ENCODE measurements at places on chromosomes 1 and 21. TPM values are rescaled to one million over a fixed set of nuclear protein-coding genes. Genes with fewer than 3 reads are reported as not detected.

- no peak for DNase-seq
Measured at GRCh38 chr1:83641796-83642443, 357.0 kb downstream of the TTLL7 start.

DNA sequence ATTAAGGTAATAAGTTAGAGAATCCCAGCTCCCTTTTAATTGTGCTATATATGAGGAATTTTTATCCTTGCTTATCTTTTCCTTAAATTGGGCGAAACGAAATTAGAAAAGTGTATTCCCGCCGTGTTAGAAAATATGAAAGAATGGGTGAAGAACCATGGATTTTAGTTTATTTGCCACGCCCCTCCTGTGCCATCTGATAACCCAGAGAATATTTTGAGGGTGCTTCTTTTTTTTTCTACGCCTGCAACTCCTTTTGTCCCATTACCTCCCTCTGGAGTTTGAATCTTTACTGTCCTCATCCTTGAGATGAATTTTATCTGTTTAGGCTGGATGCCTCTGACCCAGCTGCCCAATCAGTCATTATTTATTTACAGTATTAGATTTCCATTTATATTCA, 1.6 kb downstream of the TLCD4 start:
- DNase-seq = no peak

The SYCP1 gene
- not detected for total RNA-seq

DNA sequence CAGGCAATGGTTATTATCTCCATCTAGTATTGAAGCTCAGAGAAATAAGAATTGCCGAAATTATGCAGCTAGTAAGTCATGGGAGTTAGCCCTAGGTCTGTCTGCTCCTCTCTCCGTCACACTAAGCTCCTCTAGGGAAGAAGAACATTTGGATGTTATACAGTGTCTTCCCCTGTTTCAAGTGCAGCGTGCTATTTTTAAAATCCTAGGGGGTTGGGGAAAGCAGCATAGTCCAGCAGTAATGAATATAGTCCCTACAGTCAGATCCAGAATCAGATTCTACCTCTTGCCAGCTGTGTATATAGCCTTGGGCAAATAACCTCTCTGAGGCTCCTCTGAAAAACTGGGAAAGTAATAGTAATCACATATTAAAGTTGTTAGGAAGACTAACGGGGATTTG, 44.5 kb upstream of the OSBPL9 start:
- no peak for DNase-seq

DNA sequence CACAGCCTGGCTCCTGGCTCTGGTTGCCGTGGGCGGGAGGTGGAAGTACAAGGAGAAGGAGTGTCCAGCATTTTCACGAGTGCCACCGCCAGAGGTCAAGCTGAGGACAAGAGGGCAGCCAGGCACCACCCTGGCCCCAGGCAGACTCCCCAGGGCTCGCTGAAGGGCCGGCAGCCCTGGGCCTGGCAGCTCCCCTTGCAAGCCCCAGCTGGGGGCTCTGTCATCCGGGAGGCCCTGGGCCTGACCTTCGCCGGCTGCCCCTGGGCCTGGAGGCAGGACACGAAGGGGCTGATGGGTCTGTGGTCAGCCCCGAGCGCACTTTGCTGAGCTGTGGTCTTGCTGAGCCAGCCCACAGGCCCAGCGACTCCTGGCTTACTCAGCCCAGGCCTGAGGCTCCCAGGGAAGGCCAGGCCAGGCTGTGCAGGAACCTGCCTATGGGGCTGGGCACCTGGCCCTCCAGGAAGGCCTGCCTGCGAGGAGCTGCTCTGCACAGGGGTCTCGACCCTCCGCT, 74.8 kb downstream of the MORN1 start:
- DNase-seq = no peak

DNA sequence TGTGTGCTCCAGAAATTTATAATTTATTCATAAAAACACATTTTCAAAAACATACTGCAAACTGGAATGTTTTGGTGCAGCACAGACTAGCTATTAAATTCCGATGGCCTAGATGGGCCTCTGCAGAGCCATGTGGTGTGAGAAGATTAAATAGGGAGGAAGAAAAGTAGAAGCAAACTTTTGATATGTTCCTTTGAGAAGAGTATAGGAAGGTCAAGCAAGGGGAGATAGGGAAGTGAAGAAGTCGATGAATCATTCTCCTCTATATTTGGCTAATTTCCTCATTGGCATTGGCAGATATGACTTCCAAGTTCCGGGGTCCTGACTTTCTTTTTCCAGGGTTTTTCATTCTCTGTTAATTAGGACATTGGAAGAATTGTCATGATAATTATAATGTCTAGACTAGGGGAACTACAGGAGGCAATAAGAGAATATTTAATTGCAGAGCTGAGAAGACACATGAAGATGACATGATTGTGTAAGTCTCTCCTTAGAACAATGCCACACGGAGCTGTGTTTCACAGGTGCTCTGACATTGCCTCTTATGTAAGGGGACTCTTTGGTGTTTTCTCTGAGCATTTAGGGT, 19.3 kb upstream of the ZNF326 start:
- DNase-seq = no peak

DNA sequence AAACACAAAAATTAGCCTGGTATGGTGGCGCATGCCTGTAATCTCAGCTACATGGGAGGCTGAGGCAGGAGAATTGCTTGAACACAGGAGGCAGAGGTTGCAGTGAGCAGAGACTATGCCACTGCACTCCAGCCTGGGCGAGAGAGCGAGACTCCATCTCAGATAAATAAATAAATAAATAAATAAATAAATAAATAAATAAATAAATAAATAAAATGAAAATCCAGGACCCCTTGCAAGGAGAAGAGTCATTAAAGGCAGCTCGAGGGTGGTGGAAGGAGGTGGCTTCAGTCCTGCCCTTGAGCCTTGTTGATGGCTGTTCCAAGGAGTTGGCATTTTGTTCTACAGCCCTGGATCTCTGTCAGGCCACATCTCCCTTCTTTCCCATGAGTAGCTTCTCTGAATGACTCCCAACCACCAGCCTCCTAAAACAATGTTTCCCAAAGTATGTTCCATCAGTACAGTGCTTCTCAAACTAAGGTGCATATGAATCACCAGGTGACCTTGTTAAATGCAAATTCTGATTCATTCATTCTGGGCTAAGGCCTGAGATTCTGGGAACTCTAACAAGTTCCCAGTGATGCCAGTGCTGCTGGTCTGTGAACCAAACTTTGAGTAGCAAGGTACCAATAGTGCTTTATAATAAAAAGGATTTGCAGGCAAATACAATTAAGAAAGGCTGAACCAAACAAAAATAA, 99.0 kb downstream of the KCNN3 start:
- DNase-seq = no peak

The KCNE2 gene
- not detected for total RNA-seq

- no peak for DNase-seq
Measured at GRCh38 chr1:150798525-150798924, 9.5 kb downstream of the CTSK start.

DNA sequence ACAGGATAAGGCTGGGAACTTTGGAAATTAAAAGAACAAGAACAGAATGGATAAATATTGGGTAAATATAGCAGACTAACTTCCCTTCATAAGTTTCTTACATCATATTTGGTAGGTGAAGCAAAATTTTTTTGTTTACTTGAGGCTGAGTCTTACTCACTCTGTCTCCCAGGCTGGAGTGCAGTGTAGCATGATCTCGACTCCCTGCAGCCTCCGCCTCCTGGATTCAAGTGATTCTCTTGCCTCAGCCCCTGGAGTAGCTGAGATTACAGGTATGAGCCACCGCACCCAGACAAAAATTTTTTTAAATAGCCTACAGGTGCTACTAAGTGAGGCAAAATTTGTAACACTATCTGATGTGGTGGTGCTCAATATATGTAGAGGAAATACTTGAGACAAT, 50.7 kb downstream of the TM2D1 start:
- no peak for DNase-seq

GRCh38 chr1:214155987-214156625, 124.9 kb upstream of the SMYD2 start:
- no peak for DNase-seq

DNA sequence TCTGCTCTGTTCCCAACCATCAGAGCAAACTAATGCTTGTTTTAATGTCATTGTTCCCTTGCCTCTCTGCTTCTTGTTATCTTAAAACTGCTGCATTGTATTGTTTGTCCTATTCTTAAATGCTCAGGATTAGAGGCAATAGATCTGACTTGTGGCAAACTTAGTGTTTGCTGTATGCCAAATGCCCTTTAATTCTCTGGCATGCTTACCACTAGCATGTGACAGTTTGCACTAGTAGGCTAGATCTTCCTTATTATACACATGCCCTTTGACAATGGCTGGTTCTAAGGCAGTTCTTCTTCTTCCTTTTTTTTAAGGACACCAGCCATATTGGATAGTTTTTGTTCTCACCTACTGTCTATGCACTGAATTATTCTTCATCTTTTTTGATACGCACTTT, 30.1 kb downstream of the PALMD start:
- no peak for DNase-seq

DNA sequence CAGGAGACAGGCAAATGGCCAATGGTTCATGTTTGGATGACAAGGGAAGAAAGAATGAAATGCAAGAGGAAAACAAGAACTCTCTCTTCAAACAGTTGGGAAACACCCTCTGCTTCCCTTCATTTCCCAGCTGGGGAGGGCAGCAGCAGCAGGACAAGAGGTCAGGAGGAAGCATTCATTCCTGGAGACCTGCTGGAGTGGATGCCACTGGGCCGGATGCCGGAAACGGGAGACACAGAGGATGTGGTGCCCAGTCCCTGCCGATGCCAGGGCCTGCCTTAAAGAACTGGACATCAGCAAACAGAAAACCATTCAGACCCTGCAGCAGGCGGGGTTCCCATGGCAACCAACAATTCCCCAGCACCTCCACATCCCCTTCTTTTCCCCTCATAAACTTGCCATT, 102.3 kb upstream of the ZNF648 start:
- no peak for DNase-seq

- no peak for DNase-seq
Measured at GRCh38 chr1:14679027-14679688, 80.7 kb downstream of the KAZN start.

The BTBD19 gene
- total RNA-seq = 2.7 TPM

DNA sequence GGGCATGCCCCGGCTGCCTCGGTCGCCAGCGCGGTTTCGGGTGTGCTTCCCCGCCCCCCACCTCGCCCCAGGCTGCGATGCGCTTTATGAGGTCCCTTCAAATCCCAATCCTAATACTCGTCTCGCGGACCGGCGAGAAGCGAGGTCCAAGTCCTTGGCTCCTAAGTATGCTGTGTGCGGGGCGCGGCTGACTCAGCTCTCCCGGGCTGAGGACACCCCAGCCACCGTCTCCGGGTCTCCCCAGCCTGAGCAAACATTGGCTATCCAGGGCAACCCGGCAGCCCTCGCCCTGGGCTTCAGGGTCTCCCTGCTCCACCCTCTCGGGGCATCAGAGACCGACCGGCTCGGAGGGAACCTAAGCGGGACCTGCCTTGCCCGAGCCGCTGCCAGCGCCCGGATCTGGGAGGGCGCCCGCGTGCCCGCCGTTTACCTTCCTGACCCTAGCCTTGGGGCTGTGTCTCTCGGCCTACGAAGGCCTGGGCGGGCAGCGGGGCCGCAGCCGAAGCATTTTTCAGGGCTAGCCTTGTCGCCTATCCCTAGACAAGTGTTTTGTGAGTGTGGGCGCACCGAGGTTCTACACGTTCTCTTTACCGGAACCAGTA, 1.2 kb downstream of the ITPKB start:
- DNase-seq = no peak

DNA sequence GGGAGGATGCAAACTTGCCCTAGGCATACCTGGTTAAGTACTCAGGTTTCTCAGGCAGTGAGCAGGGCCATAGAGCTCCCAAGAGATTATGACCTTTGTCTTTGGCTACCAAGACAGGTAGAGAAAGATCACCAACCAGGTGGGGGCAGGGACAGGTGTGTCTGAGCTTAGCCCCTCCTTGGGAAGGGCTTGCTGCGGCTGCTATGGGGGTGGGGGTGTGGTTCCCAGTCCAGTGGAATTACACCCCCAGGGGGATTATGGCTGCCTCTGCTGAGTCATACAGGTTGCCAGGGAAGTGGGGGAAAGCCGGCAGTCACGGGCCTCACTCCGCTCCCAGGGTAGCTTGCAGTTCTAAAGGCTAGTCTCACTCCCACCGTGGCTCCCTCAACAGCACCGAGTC, 65.2 kb upstream of the FAM163A start:
- no peak for DNase-seq

Measured in GM12878 (cell line).